ENCODE measurements at places on chromosomes 5 and 9.
A peak's percentile ranks its signal among the peaks of the same experiment; 100 is the strongest.

GRCh38 chr5:142612494-142613270, 73.2 kb downstream of the FGF1 start:
- no peak for DNase-seq

- DNase-seq, result no peak
These were observed 143.9 kb upstream of the DAP start for GRCh38 chr5:10904862-10905432.

DNA sequence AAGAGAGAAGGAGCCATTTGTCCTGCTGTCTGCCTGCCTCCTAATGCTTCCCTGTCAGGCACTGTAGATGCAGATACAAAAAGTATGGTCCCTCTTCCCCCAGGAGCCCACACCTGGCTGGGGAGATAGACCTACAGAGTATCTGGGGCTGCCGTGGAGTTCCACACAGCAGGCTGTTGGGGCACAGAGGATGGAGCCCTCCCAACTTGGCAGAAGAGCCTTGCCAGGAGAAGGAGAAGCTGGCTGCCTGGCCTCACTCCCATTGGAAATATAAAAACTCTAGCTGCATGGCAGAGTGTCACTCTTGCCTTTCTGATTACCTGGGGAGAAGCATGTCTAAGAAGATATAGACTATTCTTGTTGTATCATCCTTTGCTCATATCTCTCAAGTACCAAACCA, 160.4 kb downstream of the FSTL4 start:
- no peak for DNase-seq

- no peak for DNase-seq
These were observed 23.0 kb upstream of the NR3C1 start for GRCh38 chr5:143426437-143426991.

GRCh38 chr5:4531756-4532704, 608.1 kb upstream of the ADAMTS16 start:
- DNase-seq, result no peak

DNA sequence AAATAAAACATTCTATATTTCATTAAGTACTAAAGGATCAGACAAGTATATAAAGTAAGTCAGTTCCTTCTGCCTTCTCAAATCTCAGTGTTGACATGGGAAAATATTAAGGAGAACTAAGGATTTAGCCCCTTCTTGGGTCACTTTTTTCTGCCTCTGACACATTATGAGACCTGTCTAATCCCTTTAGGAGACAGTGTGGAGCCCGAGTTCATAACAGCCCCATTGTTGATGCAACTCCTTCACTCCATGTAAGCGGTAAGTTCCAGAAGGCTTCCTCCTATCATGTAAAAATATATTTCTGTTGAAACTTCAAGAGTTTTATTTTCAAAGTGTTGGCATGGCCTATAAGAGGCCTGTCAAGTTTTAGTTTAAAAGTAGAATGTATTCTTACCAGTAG, 152.2 kb downstream of the SNCAIP start:
- DNase-seq, result no peak

GRCh38 chr5:35026280-35026840, 21.4 kb downstream of the AGXT2 start:
- DNase-seq, result no peak

GRCh38 chr9:77562019-77562748, 85.9 kb downstream of the GNA14 start:
- no peak for DNase-seq

- DNase-seq, result no peak
These were observed 315.5 kb downstream of the ADGRV1 start for GRCh38 chr5:90874066-90874465.

DNA sequence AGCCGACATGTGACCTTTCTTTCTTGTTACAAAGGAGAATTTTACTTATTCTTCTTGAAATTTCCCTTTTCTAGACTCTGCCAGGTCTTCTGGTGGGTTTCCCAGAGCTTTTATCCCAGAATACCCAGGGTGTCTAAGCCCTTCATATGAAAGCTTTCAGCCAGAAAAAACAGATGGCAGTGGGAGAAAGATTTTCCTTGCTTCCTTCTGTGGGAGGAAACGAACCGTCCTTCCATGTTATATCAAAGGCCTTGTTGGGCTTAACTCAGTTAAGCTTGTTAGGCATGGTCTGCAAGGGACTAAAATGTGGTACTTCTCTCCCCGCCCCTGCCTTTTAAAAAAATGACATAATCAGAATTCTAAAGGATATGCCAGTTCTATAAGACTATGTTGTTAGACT, 47.5 kb downstream of the SPATA31D1 start:
- DNase-seq, result no peak

DNA sequence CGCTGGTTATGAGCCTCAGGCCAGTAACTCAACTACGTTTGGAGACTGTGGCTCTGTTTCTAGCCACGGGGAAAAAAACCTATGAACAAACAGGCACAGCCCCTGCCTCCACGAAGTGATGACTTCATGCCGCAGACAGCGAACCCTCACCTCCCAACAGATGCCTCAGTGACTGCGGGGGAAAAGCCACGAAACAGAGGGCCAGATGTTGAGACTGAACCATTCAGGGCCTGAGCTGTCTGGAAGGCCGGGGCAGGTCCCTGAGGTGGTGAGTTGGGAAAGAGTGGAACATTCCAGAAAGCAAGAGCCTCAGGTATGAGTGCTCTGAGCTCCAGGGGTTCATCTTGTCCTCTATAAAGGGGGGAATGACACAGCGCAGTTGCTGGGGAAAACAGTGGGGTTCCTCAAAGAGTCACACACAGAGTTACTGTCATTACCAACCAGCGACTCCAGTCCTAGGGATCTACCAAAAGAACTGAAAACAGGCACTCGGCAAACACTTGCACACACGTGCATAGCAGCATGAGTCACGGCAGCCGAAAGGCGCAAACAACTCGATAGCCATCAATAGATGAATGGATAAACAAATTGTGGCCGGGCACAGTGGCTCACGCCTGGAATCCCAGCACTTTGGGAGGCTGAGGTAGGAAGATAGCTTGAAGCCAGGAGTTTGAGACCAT, 15.3 kb downstream of the PLPP7 start:
- DNase-seq, result no peak

- DNase-seq, result no peak
These were observed 114.7 kb upstream of the ADAMTS19 start for GRCh38 chr5:129345213-129345924.

GRCh38 chr9:37187292-37187691, 66.9 kb downstream of the ZCCHC7 start:
- DNase-seq, result no peak

GRCh38 chr9:93302586-93303257, 118.8 kb downstream of the WNK2 start:
- peak; percentile 35 for DNase-seq

- DNase-seq, result no peak
These were observed 375.8 kb downstream of the SEMA5A start for GRCh38 chr5:9170026-9170425.

GRCh38 chr9:14945351-14945750, 35.1 kb upstream of the FREM1 start:
- no peak for DNase-seq

DNA sequence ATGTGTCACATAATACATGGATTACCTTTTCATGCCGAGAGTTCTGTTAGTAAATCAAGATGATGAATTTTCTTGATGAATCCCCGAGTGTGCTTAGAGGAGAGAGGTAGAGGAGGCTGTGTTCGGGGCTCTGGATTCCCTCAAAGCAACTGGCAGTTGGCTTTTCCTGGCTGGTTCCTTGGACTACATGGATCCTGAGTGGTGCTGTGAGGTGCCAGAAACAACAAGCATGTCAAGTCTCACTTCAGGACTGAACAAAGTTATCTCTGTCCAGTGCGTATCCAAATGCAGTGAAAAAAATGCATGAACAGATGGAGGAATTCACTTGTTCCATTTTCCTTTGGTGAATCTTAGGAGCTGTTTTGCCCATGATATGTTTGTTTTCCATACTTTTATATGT, 231.7 kb downstream of the FBXL7 start:
- no peak for DNase-seq

GRCh38 chr9:76592974-76593347, 134.0 kb downstream of the GCNT1 start:
- no peak for DNase-seq

DNA sequence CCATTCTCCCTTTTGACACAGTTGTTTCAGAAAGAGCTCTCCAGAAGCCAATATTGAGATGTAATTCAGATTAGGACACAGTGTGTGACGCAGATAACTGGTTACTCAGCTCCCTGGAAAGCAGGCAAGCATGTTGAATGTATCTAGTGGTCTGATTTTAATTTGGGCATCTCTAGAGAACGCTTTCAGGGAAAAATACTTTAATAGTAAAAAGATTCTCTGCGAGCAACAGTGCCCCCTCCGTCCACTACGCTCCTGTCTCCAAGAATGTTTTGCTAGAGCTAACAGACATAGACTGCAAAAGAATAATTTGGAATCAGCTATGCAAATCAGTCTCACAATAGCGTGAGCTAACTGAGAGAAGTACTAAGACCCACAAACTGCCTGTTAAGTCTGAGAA, 23.3 kb downstream of the CFAP90 start:
- DNase-seq, result no peak

DNA sequence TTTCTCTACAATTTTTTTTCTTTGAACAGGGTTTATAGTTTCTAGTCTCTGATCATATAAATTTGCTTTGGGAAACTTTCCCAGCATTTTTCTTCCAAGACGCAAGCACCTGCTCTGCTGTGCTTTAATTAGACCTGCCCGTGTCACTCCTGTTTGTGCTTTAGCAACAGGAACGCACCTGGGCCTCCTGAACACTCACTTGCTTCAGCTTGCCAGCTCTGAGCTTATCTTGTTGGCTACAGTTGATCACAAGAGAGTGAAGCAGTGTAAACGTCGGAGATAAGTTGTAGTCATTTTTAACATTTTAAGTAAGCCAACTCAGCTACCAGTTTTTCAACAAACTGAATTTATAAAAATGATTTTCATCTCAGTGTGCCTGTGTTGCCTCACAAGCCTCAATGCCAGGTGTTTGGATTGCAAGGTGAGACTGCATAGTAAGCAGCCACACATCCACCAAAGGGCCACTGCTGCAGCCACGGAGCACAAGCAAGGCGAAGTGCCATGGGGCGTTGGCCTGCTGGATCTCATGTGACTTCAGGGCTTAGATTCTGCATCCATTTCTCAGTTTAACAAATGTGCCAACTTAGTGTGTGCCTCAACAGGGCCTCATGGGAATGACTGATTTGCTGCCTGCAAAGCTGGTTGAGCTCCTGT, 166.9 kb downstream of the TRIO start:
- no peak for DNase-seq

- DNase-seq, result no peak
These were observed 103.6 kb downstream of the MACIR start for GRCh38 chr5:103362211-103362610.

GRCh38 chr9:4793459-4794395, 983 bp downstream of the RCL1 start:
- DNase-seq, result no peak

GRCh38 chr5:108688485-108688884, 59.2 kb upstream of the FER start:
- DNase-seq, result no peak

GRCh38 chr5:52743529-52743928, 44.2 kb upstream of the ITGA1 start:
- DNase-seq, result no peak

- peak; percentile 28 for DNase-seq
These were observed 113.8 kb downstream of the TLE4 start for GRCh38 chr9:79685577-79685976.

GRCh38 chr9:133700819-133701320, 37.3 kb downstream of the SARDH start:
- no peak for DNase-seq

- no peak for DNase-seq
These were observed 634.4 kb downstream of the DTWD2 start for GRCh38 chr5:118353970-118354369.

DNA sequence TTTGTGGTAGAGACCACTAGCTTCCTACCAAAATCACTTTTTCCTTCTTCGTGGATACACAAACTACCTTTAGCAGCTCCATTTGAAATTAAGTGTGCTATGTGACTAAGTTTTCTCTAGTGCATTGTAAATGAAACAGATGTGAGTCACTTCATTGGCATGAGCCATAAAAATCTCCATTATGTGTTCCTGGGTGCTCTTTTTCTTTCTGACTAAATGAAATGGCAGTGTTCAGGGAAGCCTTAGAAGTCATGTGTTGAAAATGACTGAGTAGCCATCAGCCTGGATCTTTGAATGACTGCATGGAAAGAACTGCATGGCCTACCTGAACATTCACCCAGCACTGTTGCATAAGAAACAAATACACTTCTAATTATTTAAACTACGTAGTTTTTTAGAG, 107.9 kb downstream of the NDUFAF2 start:
- peak; percentile 93 for DNase-seq

Data from A172 (cell line).